A172 (cell line): ENCODE measurements at places on chromosomes 7 and 10.

DNA sequence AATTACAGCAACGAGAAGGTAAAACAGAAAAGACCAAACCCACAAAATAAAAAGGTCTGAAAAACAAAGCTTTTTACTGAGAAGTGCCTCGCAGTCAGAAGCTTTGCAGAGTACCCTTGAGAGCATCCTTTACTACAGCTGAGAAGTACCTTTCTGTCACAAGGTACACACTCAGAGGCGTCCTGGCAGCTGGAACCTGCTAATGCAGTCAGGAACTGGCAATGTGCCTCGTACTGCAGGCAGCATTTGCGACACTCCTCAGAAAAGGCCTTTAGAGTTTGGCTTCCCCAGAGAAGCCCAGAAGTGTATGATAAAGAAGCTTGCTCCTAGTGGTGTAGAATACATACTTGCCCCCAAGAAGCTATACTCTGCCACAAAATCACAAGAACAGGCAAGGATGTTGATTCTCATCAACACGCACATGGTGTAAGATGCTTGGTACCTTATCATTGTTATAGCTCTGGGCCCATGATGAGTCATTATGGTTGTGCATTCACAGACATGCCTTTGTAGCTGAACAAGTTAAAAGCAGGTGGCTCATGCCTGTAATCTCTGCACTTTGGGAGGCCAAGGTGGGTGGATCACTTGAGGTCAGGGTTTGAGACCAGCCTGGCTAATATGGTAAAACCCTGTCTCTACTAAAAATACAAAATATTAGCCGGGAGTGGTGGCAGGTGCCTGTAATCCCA lies 2.0 kb upstream of the GTPBP4 start:
- peak; percentile 78 for DNase-seq

GRCh38 chr7:14085901-14086300 lies 96.4 kb upstream of the ETV1 start:
- DNase-seq = no peak

DNA sequence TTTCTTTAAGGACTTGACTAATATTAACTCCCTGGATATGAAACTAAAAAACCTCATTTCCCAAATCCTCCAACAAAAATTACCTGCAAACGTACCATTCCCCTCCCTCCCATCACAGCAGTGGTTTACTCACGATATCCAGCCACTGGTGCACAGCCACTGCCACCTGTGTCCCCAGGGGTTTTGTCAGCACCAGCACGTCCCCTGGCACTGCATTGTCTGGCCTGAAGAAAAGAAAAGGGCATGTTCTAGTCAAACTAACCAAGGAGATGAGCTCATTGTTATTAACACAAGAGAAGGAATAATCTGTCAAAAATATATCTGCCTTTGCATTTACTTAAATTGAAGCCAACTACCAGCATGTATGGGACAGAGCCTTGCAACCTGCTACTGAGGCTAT lies 18.5 kb downstream of the SEPHS1 start:
- no peak for DNase-seq

- no peak for DNase-seq
Observed at GRCh38 chr10:47048526-47048905, 137.3 kb downstream of the PTPN20 start.

DNA sequence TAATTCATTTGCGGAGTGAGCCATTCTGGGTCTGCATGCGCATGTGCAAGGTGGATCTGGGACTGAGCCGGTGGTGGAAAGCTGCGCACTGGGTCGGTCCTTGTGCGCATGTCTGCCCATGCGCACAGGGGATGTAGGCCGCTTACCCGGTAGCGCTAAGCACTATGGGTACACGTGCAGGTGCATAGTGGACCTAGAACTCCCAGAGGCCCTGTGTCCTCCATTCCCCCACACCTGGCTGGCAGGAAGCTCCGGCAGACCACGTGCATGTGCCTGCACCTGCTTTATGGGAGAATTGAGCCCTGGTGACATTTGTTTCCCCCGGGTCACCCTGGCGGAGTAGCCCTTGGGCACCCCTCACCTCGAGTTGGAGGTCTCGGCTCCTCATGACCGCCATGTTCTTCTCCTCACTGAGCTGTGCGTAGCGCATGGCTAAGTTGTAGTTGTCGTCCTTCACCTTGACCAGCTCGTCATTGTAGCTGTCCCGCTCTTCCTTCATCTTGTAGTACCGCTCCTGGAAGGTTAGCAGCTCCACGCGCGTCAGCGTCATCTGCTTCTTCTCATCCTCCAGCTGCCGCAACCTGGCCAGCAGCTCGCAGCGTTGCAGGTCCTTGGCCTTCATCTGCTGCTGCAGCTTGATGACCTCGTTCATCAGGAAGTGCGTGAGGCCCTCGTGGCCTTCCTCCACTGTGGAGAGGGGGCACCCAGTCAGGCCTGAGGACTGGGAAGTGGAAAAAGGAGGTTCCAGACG lies 99.6 kb downstream of the CARD11 start:
- no peak for DNase-seq

- peak; percentile 61 for DNase-seq
Observed at GRCh38 chr10:21526188-21526859, 842 bp upstream of the SKIDA1 start.

DNA sequence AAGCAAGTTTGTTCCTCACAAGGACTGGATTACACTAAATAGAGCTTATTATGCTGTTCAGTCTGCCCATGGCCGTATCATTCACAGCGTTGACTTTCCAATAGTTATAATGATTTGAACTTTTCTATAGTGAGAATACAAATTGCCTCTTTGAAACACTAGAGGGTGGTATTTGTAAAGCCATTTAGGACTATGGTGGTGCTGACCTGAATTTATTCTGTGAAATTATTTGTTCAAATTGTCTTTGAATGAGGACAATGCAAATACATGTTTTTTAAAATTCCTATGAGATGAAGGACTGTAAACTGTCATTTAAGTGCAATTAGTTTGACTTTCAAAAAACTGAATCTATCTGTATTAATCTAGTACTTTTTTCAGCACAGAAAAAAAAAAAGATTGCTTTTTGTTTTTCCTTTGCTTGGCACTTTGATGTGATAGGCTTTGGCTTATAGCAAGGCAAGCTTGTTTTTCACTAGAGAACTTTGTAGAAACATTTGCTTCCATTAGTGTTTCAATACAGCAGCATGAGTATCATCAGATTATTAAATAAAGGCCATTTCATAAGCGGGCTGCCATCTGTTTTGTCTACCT lies 122.7 kb upstream of the TMEM229A start:
- DNase-seq = peak; percentile 31

DNA sequence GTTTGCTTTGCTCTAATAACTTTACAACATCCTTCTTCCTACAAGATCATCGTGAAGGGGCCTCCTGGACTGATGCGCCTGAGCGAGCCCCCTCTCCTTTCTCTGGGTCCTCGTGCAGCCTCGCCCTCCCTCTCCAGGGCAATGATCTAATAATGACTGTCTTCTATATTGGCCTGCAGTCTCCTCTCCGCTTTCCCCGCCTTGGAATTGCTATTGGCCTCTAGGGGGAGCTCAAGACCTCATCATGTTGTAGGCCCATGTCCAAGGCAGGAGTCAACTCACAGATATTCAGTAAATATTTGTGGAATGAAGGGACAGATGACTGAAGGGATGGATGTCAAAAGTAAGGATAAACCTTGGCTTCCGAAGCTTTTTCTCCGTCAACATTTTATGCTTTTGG lies 1180.3 kb downstream of the TYW1 start:
- DNase-seq = peak; percentile 94

GRCh38 chr7:18511351-18512140 lies 16.0 kb downstream of the HDAC9 start:
- DNase-seq = peak; percentile 53

DNA sequence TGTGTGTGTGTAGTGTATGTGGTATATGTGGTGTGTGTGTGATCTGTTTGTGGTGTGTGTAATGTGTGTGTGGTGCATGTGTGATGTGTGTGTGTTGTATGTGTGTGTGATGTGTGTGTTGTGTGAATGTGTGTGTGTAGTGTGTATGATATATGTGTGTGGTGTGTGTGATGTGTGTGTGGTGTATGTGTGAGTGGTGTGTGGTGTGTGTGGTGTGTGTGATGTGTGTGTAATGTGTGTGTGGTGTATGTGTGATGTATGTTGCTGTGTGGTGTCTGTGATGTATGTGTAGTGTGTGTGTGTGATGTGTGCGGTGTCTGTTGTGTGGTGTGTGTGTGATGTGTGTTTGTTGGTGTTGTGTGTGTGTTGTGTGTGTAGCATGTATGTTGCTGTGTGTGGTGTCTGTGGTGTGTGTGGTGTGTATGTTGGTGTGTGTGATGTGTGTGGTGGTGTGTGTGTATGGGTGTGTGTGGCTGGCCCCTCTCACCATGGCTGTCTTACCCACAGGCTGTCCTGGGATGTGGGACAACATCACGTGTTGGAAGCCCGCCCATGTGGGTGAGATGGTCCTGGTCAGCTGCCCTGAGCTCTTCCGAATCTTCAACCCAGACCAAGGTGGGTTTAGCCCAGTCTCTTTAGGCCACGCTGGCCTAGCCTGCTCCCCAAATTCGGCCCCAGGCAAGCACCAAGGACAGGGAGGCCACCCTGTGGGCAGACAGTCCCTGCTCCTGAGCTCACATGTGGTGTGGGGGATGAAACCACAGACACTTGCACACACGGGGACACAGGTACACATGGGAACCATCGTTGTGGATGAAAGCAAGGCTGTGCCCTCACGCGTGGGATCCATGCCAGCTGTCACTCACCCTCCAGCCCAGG lies 25.6 kb downstream of the ADCYAP1R1 start:
- DNase-seq = no peak

- no peak for DNase-seq
Observed at GRCh38 chr7:128876586-128876977, 13.9 kb downstream of the ATP6V1F start.

- DNase-seq = no peak
Observed at GRCh38 chr10:14549496-14549895, 218.8 kb upstream of the FRMD4A start.

DNA sequence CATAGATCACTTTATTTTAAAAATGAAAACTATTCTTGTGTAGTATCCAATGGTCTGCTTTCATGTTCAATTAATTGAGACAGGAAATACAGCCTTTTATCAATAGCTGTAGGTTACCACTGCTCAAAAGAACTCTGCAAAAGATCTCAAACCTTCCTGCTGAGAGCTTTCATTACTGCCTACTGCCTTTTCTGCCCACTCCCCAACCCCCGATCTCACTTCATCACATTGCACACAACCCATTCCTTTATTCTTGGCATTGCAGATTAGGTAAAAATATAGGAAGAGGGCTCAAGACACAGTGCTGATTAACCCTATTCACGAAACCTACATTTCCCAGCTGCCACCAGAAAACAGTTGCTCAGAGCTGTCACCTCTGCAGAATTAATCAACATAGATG lies 171.4 kb downstream of the BTAF1 start:
- no peak for DNase-seq

- DNase-seq = no peak
Observed at GRCh38 chr7:112646783-112647182, 143.4 kb downstream of the TMEM168 start.

DNA sequence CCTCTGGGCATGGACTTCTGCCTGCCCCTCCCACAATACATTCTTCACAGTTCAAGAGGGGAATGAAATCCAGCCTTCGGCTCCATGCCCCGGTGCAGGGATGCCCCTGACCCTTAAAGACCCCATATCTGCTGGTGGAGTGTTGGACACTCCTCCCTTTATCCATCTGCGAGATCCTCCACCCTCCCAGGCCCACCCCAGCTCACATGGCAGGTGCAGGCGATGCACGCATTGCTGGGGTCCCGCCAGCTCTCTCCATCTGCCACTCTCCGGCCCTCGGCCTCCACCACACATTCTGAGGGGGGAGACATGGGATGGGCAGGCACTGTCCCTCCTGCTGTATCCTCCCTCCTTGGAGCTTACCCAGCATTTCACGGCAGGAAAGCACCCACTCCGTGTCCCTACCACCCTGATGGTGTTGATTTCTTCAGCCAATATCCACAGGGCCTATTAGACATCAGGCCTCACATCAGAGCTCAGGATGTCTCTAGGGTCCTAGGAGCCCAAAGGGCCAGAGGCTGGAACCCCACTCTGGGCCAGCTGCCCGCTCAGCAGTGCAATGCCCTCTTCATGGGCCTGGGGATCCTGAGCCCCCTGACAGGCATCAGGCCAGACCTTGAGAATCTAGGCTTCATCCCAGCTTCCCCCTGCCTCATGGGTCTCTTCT lies 18.3 kb downstream of the ATP6V1F start:
- DNase-seq = no peak

- DNase-seq = peak; percentile 42
Observed at GRCh38 chr10:7789390-7789789, 1.4 kb downstream of the ATP5F1C start.

- DNase-seq = no peak
Observed at GRCh38 chr7:26319636-26320035, 28.0 kb downstream of the SNX10 start.

DNA sequence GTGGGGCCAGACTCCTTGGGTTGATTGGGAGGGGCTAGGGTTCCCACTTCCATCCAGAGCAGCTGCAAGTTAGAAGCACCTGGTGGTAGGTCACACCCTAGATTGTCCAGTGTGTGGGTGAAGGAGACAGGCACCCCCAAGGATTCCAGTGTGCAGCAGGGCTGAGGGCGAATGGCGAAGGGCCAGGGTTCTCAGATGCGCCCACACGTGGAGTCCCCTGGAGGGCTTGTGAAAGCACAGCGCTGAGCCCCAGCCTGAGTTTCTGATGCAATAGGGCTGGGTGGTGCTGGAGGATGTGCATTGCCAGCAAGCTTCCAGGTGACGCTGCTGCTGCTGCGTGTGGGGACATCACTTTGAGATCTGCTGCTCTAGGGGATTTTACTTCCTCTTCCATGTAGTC lies 25.4 kb downstream of the TBATA start:
- DNase-seq = no peak

GRCh38 chr7:3978839-3979238 lies 677.8 kb downstream of the SDK1 start:
- DNase-seq = no peak
